Metanephros (tissue), 2 donors: ENCODE measurements at places on chromosomes 5 and 9. TPM values are rescaled to one million over a fixed set of nuclear protein-coding genes. Genes with fewer than 3 reads are reported as not detected.

The LCN6 gene
- not detected for total RNA-seq

The EQTN gene
- 1.4 TPM for total RNA-seq

The HTR4 gene
- 0.35 TPM for total RNA-seq

The WDR38 gene
- total RNA-seq: not detected

The MYMK gene
- 2.8 TPM for total RNA-seq

The SPATA31D3 gene
- not detected for total RNA-seq

The MGAT1 gene
- total RNA-seq: 103 TPM

The CDX1 gene
- 0.18 TPM for total RNA-seq

The OTP gene
- total RNA-seq: not detected

The PAEP gene
- total RNA-seq: not detected

The FAM221B gene
- total RNA-seq: not detected

The TAF11L10 gene
- not detected for total RNA-seq

The ADAMTS13 gene
- 6.0 TPM for total RNA-seq

The TMOD1 gene
- total RNA-seq: 17.2 TPM

The SYNPO gene
- 24.9 TPM for total RNA-seq

The TAF11L5 gene
- not detected for total RNA-seq

The ARPC5L gene
- 15.4 TPM for total RNA-seq

The C1QTNF2 gene
- total RNA-seq: 4.6 TPM

The DBH gene
- 1.1 TPM for total RNA-seq

The GFPT2 gene
- total RNA-seq: 11.9 TPM

The PTGDS gene
- total RNA-seq: 43.3 TPM

The ANAPC2 gene
- total RNA-seq: 44.7 TPM

The TMEM215 gene
- 0.88 TPM for total RNA-seq

The PRRT1B gene
- 0.93 TPM for total RNA-seq

The MAP1B gene
- 26.7 TPM for total RNA-seq

The ZFP37 gene
- 4.7 TPM for total RNA-seq

The PTPA gene
- total RNA-seq: 83.6 TPM

The PCDHB2 gene
- total RNA-seq: 6.2 TPM
